Forelimb muscle (tissue), 1 donor: ENCODE measurements at places on chromosomes 16 and 17. TPM values are rescaled to one million over a fixed set of nuclear protein-coding genes. Genes with fewer than 3 reads are reported as not detected.
A peak's percentile ranks its signal among the peaks of the same experiment; 100 is the strongest.

GRCh38 chr16:29306943-29307597 lies 99.4 kb downstream of the NPIPB11 start:
- no peak for DNase-seq

DNA sequence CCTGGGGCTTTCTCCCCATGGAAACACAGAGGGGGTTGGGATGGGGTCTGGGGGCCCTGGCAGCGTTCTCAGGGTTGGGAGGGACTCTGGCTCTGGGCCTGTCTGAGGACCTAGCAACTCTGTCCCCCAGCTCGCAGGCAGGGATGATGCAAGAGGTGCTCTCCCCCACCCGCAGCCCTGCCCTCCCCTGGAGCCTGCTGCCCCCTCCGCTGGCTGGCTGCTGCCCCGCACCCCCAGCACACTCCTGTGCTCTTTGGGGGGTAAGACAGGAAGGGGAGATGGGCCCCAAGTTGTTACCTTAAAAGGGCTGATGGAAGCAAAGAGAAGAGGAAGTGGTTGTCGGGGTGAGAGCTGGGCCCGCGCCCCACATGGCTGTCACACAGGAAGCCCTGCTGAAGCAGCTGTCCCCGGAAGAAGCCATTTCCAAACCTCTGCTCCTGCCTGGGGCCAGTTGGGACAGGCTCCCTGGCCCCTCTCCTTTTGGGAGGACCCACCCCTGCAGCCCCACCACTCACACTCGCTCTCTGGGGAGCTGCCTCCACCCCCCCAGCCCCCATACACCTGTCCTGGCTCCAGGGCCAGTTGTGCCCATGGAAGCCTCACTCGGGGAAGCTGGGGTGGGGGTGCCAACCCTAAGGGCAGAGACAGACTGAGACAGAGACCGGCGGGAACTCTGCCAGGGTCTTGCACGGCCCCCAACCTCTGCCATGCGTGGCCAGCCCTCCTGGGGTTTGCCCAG lies 2.5 kb downstream of the CORO1A start:
- no peak for DNase-seq

DNA sequence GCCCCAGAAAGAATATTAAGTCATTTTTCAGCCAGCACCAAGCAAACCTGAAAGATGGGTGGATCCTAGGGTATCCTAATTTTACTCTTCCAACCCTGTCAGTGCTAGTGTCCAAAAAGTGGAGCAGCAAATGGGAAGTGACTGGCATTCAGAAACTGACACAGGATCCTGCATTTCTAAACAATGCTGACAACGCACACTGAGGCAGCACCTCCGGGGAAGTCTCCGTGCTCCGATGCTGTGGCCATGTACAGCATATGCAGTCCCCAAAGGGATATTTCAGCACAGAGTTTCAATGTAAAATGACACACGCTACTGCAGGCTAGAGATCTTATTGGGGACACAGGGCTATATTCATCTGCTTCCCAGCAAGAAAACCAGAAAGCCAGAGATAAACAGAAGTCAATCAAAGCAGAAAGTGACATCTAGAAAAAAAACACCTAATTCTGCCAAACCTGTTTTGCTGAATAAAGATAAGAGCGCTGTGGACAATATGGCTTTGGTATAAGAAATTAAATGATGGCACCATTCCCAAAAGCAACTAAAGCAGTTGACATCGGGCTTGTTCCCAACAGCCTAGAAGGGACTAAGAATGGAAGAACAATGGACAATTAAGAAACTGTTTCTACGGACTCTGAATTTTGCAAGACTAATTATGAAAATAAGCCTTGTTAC lies 17.3 kb downstream of the XYLT1 start:
- no peak for DNase-seq

- DNase-seq: no peak
Observed at GRCh38 chr16:67748834-67749233, 29.7 kb upstream of the GFOD2 start.

GRCh38 chr17:50949989-50950877 lies 84.1 kb upstream of the TOB1 start:
- DNase-seq: no peak

GRCh38 chr16:85401917-85402766 lies 211.0 kb upstream of the GSE1 start:
- DNase-seq: no peak

DNA sequence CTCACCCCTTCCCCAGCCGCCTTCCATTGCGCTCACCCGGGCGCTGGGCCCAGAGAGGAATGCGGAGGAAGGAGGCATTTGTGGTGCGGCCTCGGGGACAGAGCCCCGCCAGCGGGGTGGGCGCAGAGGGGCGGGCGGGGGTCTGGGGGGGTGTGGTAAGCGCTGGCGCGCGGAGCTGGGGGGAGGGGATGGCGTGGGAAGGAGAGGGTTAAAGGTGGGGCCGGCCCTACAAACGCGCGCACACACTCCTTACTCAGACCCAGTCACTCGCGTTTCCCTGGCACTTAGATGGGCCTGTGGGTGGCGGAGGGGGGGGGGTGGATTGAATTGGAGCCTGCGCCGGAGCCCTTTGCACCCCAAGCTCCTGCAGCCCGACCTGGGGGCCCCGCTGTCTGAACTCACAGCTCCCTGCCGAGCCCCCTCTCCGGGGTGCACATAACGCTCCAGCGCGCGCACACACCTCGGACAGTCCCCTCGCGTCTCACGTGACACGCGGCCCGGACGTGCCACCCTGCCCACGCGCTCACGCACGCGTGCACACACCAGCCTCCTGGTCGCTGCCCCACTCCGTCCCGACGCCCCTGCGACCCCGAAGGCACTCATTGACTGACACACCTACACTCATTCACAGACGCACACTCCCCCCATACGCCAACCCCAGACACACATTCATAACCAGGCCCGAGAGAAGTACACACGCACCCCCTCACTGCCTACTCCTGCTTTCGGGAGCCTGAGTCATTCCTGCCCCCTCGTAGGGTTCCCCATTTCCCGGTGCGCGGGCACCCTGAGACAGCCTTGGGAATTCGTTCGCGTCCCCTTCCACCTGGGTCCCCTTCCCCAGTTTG lies 844 bp downstream of the TBKBP1 start:
- no peak for DNase-seq

DNA sequence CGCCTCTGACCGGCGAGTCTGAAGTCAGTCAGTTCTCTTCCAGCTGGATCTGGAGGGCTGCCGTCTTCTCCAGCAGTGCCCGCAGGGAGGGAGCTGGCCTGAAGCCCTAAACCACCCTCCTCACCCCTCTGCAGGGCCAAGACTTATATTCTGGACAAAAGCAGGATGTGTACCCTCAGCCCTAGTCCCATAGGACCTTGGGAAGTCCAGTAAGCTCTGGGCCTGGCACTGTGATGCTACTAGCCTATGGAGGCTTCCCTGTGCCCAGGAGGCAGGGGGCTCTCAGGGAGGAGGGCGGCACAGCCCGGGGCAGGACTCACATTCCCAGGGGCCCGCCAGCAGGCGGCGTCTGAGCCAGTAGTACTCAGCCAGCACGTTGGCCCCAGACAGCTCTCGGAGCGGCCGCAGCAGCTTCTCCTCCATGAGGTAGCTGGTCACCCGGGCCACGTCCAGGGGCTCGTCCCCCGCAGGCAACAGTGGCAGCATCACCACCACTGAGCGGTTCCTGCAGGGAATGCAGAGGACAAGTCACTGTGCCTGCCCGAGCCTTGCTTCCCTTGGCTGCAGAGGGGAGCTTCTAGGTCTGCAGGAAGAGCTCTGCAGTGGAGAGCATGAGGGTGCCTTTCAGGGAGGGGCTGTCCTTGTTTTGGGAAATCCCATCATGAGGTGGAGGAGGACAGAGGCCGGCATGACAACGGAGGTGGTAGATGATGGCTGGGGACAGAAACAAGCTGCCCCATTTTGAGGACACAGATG lies 41.7 kb downstream of the RMI2 start:
- DNase-seq: no peak

DNA sequence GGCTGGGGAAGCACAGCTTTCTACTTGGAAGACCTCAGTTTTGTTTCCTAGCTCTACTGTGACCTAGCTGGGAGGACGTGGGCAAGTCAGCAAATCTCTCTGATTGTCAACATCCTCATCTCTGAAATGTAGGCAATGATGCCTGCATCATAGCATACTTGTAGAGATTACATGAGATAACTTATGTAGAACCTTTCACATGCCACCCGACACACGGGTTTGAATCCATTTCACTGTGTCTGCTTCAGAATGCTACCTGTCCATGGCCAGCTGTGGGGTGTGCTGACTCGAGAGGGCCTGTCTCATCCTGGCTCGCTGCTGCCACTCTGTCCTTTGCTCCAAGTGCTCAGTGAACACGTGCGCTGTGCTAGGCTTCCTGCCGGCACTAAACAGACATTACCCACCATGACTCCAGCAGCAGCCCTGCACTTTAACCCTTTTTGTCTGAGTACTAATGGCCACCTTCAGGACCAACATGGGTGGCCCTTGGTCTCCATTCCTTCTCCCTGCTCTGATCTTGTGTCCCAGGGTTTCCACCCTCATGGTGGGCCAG lies 7.4 kb downstream of the ADAP2 start:
- no peak for DNase-seq

DNA sequence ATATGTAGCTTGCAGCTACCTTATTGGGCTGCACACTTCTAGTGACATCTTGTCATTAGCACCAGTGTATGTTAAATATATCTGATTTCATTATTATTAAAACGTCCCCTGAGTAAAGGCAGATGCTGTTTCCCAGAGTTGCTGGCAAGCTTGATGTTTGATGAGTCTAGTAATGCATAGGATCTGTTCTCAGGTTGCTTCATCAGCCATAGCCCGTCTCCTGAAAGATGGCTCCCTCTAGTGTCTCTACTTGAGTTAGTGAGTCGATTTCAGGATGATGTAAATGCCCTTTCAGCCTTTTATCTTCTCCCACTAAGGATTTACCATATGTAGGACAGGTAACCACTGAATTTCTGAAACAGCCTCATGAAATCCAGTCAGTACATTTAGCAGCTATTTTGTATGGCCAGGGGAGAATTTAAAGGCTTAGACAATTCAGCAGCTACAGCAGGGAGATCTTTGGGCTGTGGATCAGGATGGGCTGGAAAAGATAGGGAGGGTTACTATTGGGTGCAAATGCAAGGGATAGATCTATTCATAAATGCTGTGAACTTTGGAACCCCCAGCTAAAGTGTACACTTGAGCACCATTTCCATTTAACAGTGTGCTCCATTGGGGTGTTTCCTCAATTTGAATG lies 376.3 kb downstream of the CNTNAP4 start:
- peak; percentile 56 for DNase-seq

DNA sequence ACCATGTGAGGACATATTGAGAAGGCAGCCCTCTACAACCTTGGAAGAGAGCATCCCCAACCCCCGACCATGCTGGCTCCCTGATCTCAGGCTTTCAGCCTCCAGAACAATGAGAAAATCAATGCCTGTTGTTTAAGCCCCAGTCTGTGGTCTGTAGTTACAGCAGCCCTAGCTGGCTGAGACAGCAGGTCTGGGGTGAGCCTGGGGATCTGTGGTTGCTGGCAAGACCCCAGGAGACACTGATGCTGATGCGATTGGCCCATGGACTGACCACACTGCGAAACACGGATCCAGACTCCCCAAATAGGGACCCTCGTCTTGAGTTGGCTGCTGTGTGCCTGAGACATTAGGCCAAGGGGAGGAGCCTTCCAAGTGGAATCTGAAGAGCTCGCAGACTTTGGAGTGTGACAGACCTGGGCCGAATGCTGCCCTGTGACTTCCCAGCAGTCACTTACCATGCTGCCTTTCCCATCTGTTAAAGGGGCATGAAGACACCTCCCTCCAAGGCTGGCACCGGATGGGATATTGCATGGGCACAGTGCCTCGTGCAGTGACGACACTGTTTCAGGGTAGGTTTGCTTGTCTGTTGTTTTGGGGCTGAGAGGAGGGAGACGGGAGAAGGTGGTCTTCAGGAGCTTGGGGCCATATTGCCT lies 147.8 kb upstream of the RPL38 start:
- no peak for DNase-seq

DNA sequence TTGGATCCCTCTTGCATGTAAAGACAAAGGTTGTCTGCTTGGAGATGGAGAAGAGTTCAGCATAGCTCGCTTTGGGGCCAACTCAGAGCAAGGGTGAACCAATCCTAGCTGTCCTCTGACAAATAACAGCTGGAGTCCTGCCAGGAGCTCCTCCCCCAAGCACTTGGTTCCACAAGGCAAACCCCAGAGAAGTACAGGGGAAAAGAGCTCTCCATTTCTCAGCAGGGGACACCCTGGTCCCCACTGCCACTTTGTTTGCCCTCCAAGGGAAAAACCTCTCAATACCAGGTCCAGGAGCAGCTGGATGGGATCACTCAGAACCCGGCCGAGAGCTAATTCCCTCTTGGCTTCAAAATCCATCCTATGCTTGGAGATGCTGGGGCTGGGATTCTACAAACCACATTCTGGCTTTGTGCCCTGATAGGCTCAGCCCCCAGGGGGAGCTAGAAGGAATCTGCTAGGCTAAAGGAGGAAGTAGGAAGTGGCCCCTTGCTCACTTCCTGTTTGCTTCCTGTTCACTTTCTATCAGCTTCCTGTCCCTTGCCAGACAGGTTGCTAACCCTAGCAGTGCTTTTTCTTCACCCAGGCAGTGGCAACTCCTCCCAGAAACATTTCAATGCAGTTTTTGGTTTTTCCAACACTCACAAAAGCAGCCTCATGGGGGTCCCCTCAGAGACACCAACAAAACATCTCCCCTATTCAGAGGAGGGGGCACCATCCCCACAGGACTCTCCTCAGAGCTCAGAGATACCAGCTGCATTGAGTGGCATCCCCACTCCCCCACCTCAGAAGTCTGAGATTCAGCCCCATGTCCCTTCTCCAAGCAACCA lies 30.7 kb downstream of the CDRT4 start:
- DNase-seq: no peak

- DNase-seq: no peak
Observed at GRCh38 chr17:66748578-66748977, 86.3 kb upstream of the CACNG5 start.

- no peak for DNase-seq
Observed at GRCh38 chr17:46977750-46978488, 1.1 kb downstream of the RPRML start.

DNA sequence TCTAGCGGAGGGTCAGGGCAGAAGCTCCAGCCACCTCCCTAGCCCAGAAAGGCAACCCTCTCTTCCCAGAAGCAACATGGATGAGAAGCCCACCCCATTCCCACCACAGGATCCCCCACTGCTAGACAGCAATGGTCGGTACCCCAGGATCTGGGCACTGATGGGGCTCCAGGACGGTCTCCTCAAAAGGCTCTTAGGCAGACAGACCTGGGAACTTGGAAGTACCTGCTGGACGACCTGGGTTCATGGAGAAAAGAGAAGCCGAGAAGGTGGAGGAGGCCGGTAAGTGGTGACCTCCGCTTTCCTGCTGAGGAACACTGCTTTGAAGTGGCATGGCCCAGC lies 96.6 kb downstream of the TBC1D16 start:
- no peak for DNase-seq

DNA sequence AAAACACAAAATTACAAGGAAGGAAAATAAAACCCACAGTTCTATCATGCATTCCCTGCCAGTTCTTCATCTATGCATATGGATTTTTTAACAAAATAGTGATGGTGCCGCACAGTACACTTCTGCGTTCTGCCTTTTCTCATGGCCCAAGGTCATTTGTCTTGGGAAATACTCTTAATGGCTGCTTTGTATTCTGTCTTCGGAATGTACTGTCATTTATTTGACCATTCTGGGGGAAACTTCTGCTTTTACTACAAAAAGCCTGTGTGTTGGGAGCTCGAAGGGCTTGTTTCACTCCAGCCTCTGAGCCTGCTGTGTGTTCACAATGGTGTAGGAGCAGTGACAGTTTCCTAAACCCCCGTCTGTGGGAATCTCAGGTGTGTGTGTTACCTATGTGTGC lies 82.8 kb upstream of the SEC14L1 start:
- DNase-seq: no peak

- DNase-seq: no peak
Observed at GRCh38 chr16:58451265-58451689, 48.7 kb upstream of the NDRG4 start.

GRCh38 chr16:4415538-4416199 lies 727 bp downstream of the CORO7 start:
- no peak for DNase-seq

The ADAMTS18 gene
- polyA plus RNA-seq: 0.92 TPM

The FBXO39 gene
- 0.20 TPM for polyA plus RNA-seq

The KCNJ18 gene
- polyA plus RNA-seq: not detected
